T-helper 22 cell (primary cell): ENCODE measurements at places on chromosomes 12 and 14.

- DNase-seq: no peak
Observed at GRCh38 chr14:60490270-60490669, 4.4 kb upstream of the C14orf39 start.

DNA sequence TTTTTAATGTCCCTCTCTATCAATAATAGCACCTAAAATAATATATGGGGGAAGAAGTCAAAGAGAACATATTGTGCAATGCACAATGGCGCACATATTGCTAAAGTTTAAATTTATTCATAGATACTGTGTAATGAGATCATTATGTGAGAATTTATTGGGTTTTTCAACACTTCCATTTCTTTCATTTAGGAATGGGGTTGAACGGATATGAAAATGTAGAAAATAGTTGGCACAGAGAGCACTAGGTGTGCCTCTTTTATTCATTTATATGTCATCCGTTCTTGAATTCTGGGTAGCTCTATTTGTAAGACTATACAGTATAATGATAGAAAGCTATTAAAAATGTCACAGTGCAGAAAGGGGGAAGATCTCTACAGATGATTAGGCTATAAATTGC lies 63.9 kb downstream of the ATG14 start:
- DNase-seq: no peak

GRCh38 chr12:87254381-87255030 lies 774.7 kb downstream of the C12orf50 start:
- no peak for DNase-seq

DNA sequence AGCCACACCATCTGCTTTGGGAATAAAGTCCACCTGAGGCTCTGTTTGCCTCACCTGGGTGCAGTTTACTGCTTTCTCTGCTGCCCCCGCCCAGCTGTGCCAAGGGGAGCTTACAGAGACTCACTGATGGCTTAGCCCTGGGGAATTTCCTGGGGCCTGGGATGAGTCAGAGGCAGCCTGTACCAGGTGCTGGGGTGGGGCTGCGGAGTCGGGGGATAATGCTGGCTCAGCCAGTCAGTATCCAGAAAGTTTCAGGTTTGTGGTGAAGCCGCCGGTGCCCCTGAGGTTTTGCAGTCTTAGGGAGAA lies 22.3 kb downstream of the PLEKHG3 start:
- DNase-seq: peak; percentile 72

DNA sequence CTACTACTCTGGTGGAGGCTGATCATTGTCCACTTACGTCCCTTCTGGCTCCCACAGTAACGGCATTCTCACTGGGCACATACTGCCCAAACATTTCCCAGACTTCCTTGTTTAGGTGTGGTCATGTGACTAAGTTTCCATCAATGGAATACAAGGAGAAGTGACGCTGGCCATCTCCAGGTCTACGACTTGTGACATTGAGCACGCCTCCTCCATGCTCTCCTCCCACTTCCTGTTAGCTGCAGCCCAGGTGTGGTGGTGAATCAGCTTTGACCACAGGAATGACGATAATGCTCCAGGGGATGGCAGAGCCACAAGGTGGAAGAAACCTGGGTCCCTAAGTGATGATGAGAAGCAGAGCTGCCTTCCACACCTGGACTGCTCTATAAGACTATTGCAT lies 6.0 kb upstream of the SLC24A4 start:
- DNase-seq: no peak

GRCh38 chr14:77562681-77563080 lies 53.8 kb downstream of the SPTLC2 start:
- no peak for DNase-seq

GRCh38 chr12:1445807-1446206 lies 148.6 kb downstream of the FBXL14 start:
- no peak for DNase-seq

- no peak for DNase-seq
Observed at GRCh38 chr12:49339464-49339861, 2.5 kb upstream of the C1QL4 start.

GRCh38 chr12:5807090-5807414 lies 138.0 kb downstream of the ANO2 start:
- no peak for DNase-seq

DNA sequence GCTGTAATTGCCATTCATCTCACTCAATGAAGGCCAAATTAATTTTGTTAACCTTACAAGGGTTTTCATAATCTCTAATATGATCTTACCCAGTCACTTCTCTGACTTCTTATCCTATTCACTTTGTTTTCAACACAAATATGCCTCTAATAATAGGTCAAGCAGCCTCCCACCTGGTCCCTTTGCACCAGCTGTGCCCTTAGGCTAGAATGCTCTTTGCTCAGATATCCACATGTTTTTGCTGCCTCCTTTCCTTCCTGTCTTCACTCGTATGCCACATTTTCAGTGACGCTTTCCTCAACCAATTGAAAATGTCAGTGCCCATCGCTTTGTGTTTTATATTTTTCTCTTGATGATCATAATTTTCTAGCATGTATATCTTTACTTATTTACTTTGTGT lies 106.4 kb upstream of the SYT10 start:
- DNase-seq: no peak

GRCh38 chr12:18640321-18640955 lies 97.4 kb downstream of the PLCZ1 start:
- DNase-seq: no peak

- no peak for DNase-seq
Observed at GRCh38 chr12:124637581-124637981, 70.2 kb upstream of the NCOR2 start.

DNA sequence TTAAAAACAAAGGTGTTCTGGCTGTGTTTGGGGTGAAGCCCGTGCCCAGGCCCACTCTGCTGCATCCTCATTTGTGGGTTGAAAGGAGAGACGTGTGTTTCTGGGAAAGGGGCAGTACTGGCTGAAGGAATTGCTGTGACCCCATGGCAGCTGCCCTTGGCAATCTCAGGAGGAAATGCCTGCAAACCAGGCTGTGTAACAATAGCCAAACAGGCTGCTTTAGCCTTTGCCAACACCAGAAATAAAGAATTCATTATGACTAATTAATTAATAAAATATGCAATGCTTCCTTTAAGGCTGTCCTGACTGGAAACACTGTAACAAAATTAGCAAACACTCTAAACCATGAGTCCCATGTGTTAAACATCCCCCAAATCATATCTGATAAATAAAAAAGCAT lies 53.0 kb upstream of the KRR1 start:
- DNase-seq: no peak

DNA sequence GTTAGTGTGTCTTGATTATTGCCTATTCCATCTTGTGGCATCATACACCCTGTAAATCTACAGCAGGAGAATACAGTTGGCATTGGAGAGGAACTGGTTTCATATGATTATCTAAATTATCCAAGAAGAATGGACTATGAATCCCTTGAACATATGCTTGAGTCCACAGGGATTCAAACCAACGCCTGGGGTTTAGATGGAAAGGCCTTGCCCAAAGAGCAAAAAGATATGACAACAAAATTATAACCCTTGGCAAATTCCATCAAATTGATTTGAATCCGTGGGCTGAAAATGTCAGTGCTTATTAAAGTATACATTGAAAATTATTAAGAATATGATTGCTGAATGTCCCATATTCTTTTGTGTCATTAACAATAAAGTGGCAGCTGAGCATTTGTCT lies 108.2 kb downstream of the PDE3A start:
- DNase-seq: no peak

GRCh38 chr14:95323917-95324316 lies 4.2 kb upstream of the CLMN start:
- no peak for DNase-seq

DNA sequence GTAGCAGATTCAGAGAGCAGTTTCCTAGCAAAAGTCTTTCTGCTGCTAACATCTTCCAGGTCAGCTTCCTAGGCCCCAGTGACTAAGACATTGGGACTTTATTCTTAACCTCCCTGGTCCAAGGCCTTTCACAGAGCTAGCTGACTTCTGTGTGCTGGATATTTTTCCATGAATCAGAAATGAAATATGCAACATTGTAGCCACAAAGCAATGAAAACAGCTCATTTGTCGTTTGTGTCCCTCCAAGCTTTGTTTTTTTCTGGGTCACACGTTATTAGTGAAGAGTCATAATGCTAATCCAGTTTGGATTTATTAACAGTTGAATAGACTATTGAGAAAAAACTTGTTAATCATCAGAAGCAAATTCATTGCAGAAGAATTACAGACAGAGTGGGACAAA lies 82.4 kb downstream of the ARF6 start:
- no peak for DNase-seq

- no peak for DNase-seq
Observed at GRCh38 chr12:55624056-55624455, 12.6 kb upstream of the OR10P1 start.

- no peak for DNase-seq
Observed at GRCh38 chr14:58659846-58660245, 22.1 kb downstream of the DACT1 start.

GRCh38 chr14:76767681-76768656 lies 6.7 kb downstream of the VASH1 start:
- peak; percentile 90 for DNase-seq

GRCh38 chr14:104724407-104724980 lies 465 bp downstream of the ADSS1 start:
- DNase-seq: no peak

GRCh38 chr12:120077260-120077659 lies 39.3 kb downstream of the RAB35 start:
- no peak for DNase-seq

- DNase-seq: no peak
Observed at GRCh38 chr12:108235197-108235984, 103.7 kb downstream of the CMKLR1 start.

- DNase-seq: no peak
Observed at GRCh38 chr14:44405011-44405486, 102.0 kb downstream of the FSCB start.

GRCh38 chr12:127240249-127240929 lies 1026.6 kb upstream of the TMEM132C start:
- no peak for DNase-seq

DNA sequence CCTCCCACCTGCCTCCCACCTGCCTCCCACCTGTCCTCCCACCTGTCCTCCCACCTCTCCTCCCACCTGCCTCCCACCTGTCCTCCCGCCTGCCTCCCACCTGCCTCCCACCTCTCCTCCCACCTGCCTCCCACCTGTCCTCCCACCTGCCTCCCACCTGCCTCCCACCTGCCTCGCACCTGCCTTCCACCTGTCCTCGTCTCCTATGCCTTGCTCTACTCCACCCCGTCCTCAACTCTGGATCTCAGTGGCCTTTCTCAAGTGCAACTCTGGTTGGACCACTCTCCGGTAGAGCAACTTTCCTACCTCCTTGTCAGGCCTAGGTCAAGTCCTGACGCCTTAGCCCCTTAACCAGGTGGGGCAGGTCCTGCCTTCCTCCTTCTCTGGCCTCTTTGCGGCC lies 29.3 kb upstream of the PEX5 start:
- no peak for DNase-seq

GRCh38 chr14:105150026-105150367 lies 18.6 kb downstream of the JAG2 start:
- DNase-seq: no peak

GRCh38 chr12:111598637-111599452 lies at the start of gene ATXN2:
ATXN2 (minus strand) TSS chr12:111599315; CDS start chr12:111599034, 281 bp downstream.
- DNase-seq: peak; percentile 63

DNA sequence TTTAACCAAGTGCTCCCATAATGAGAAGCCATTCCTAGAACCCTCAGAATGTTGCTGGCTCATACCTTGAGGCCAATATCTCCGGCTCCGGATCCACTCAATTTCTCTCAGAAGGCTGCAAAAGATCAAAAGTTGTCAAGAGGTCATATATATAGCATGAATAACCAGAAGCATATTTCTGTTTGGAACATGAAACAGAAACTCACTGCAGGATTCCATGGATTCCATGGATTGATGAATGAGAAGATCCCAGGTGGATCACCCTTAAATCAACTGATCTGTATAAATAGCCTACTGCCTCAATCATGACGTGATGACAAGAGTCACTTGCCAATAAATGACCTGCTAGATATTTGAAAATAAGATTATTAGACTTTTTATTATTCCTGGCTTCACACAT lies 3.3 kb upstream of the NT5DC3 start:
- no peak for DNase-seq

GRCh38 chr12:17239874-17240273 lies 633.9 kb upstream of the LMO3 start:
- no peak for DNase-seq

GRCh38 chr12:83465632-83466031 lies 778.9 kb downstream of the TMTC2 start:
- DNase-seq: no peak

GRCh38 chr14:49546766-49547165 lies 39.4 kb downstream of the RPS29 start:
- DNase-seq: no peak

- DNase-seq: no peak
Observed at GRCh38 chr12:117025481-117026151, 73.6 kb downstream of the TESC start.

DNA sequence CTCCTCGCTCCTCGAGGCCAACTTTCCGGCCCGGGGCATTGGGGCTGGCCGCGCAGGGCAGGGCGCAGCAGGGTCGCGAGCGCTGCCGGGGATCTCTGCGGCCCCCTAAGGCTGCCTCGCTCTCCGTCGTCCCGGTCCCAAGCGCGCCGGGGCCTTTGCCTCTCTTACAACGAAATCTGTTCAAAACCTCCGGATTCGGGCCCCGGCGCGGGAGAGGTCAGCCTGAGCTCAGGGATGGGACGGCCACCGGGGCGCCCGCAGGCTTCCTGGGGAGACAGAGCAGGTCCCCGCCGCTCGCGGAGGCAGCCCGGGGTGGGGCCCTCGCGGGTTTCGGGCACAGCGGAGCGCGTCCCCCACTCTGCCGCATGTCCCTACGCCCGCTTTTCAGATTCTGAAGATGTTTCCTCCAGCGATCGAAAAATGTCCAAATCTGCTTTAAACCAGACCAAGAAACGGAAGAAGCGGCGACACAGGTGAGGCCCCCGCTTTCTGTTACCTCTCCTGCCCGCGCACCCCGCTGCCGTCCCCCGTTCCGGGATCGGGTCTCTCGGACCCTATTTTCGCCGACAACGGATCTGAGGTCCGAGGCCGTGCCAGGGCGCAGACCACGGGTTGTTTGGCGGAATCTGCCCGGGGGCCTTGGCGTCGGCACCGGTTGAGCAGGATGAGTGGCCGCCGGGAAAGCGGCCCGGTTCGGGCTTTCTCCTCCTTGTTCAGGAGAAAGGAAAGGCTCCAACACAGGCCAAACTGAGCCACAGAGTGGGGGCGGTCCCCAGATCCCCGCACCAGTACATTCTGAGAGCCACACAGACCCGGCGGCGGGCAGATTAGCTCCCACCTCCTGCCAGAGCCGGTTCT lies 1.8 kb downstream of the VSX2 start:
- no peak for DNase-seq

DNA sequence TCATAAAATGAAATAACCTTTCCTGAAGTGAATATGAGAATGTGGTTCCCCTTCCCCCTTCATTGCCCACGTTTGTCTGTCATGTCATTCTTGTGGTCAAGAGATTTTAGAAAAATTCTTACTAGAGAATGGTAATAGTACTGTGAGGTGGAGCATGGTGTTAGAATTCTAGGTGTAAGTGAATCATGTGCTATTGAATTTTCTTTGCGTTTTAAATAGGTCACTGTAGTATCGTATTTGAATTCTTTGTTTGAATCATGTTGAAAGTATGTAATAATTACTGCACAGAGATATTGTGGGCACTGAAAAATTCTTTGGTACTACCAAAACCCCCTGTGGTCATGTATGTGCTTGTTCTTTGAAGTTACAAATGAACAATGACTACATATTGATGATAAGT lies 49.9 kb downstream of the FUT8 start:
- no peak for DNase-seq
